ENCODE measurements at places on chromosomes 13 and 19. TPM values are rescaled to one million over a fixed set of nuclear protein-coding genes. Genes with fewer than 3 reads are reported as not detected.
A peak's percentile ranks its signal among the peaks of the same experiment; 100 is the strongest.

DNA sequence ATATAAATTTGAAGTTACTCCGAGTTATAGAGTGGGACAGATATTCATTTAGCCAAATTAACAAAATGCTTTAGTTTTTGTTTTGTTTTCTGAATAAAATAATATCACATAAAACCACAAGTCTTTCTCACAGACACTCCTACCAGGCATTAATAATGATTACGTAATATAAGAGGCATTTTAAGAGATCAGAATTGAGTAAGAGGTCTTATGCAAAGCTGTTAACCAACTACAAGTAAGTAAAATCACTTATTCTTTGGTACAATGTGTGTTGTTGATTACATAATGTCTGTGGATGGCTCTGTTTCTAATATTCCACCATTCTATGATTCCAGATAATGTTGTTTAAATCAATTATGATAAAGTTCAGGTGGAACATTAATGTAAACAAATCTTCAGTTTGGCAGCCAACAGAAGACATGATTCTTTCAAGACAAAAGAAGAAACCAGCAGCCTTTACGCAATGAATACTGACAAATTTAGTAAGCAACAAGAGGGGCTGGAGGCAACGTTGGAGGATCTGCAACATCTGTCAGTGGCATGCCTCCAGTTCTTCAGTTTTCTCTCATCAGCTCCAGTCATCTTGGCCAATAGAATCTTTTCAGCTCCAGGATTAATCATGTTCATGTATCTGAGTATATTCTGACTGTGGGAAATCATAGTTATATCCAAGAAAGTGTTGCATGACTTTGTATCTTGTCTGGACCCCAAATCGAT lies 403.8 kb downstream of the SLITRK5 start:
- DNase-seq, result peak; percentile 87

KLK14 gene
- total RNA-seq, result not detected

DNA sequence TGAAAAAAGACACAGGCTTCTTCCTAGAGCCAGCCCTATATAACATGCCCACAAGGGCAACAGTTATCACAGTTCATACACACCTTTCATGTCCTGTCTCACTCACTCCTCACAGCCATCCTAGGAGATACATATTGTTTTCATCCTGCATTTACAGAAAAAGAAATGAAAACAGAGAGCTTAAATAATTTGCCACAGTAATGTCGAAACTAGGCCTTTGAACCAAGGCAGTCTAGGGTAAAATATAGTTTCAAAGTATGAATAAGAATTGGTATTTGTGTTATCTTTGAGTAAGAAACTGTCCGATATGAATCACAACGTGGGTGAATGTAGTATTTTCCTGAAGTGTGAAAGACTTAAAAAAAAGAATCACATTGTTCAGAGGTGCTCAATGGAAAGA lies 26.8 kb downstream of the CLDN10 start:
- DNase-seq, result no peak

DNA sequence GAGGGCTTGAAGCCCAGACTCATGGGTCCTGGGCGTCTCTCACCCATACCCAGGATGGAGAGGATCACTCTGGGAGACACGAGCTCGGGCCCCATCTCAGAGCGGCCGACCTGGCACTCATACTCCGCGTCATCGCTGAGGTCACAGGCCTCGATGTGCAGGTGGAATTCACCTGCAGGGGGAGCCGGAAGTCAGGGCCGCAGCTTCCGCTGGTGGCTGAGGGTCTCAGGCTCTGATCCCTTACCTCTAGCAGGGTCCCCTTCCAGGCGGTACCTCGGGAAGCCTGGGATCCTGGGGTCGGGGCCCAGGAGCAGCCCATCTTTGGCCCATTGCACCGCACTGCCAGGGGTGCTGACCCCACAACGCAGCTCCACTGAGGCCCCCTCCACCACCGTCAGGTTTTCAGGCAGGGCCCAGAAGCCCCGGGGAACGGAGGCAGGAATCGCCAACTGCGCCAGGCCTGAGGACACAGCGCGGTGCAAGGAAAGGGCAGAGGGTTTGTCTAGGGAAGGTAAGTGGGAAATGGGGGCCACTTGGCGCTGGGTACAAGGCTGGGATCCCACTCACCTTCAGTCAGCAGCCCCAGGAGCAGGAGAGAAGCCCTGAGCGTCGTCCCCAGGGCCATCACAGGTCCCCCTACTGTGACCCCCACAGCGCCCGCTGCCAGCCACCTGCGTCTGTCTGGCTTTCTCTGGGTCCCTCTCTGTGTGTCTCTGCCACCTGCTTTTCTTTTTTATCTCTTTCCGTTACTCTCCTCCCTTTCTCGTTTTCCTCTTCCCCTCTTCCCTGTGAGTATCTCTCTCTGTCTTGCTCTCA lies 883 bp downstream of the NPHS1 start:
- DNase-seq, result no peak

SIGLEC11 gene
- total RNA-seq, result 1.2 TPM

DNA sequence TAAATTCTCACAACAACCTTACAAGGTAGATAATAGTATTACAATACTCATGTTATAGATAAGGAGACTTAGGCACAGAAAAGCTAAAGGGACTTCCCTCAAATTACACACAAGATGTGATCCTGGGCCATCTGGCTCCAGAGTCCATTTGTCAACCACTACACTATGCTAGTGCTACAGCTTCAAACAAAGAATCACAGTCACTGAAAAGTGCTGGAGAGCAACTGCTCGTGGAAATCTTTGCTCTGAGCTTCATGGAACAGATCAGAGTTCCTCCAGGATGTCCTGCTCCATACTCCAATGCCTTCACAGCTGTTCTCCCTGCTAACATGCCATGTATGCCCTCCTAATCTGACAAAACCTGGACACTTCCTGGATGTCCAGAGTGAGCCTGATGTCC lies 271.2 kb downstream of the ENOX1 start:
- DNase-seq, result peak; percentile 63

DNA sequence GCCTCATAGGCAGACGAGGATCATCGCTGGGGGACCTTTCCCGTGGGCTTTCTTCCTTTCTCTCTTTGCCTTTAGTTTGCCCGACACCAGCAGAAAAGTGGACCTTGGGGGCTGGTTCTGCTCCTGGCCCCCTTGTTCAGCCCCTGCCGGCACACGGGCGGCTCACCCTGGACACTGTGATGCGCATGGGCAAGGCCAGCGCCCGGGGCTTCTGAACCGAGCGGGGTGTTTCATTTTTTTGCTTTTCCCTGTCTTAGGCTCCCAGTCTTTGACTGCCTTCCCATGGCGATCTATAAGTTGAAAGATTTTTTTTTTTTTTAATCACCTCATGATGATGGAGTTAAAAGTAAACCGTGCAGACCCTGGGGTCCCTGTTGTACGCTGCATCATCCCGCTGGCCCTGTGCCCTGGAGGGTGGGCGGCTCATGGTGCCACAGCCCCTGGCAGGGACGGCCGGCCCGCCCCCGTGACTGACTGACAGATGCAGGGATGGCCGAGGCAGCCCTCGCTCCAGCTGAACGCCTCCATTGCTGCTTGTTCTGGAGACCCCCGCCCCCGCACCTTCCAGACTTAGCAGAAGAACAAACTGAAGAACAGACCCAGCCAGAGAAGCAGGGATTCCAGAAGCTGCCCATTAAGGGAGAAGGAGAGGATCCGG lies 9.6 kb downstream of the TSSK6 start:
- no peak for DNase-seq

DNA sequence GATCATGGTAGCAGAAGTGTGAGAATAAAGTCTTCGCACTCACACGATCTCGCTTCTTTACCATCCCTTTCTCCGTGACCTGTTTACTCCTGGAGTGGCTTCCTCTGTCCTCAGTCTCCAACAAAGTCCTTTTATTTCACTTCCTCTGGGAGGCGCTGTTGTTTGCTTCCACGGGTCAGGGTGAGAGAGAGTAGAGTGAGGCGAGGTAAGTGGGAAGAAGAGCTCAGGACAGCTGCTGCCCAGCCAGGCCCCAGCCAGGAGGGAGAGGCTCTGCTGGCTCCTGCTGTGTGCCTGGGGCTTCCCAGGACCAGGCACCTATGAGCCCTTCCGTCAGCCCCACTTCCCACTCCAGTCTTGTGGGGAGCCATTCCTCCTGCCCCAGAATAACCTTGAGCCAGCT lies 242.1 kb downstream of the FGF9 start:
- DNase-seq, result no peak

- no peak for DNase-seq
Observed at GRCh38 chr13:101399365-101399764, 16.9 kb downstream of the NALCN start.

COX6B1 gene
- total RNA-seq, result 582 TPM

- peak; percentile 27 for DNase-seq
Observed at GRCh38 chr13:111267205-111267604, 53.2 kb upstream of the TEX29 start.

GRCh38 chr19:45508417-45508860 lies 1.2 kb downstream of the VASP start:
- DNase-seq, result peak; percentile 66

C3 gene
- 10.2 TPM for total RNA-seq

- peak; percentile 87 for DNase-seq
Observed at GRCh38 chr19:46404753-46405468, 8.5 kb downstream of the CCDC8 start.

DNA sequence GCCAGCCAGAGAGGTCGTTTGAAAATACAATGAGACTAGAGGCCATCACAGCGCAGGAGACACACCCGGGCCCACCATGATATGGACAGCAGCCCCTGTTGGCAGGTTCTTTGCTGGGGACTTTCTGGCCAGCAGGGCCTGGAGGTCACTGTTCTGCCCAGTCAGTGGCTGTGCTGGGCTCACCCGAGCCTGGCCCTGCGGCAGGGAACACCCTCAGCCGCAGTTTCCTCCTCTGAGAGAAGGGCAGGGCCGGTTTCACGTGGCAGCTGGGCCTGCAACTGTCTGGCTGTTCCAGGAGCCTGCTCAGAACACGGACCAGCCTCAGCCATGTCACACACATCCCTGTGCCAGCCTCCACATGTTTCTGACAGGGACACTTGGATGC lies 39.4 kb downstream of the ADPRHL1 start:
- DNase-seq, result peak; percentile 49

NLRP12 gene
- 0.22 TPM for total RNA-seq

DNA sequence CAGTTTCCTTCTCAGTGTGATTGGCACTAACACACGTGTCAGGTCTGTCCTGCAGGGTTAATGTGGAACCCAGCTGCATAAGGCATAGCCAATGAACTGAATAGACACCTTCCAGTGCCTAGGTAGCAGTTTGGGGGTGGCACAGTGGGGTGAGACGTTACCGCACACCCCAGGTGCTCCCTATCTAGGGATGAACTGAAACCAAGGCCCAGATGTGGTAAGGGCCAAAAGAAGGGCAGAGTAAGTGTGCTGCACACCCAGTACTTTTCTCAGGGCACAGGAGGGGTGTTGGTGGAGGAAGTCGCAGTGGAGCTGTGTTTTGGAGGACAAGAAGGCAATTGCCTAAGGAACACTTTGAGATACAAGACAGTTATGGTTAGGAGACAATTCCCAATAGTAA lies 317.9 kb upstream of the TSHZ3 start:
- DNase-seq, result no peak

- peak; percentile 99 for DNase-seq
Observed at GRCh38 chr19:12681074-12681987, at the start of gene DHPS. DHPS (minus strand) TSS chr19:12681880; CDS start chr19:12681766, 114 bp downstream.

- DNase-seq, result no peak
Observed at GRCh38 chr13:112785483-112785856, 95.6 kb downstream of the ATP11A start.

DNA sequence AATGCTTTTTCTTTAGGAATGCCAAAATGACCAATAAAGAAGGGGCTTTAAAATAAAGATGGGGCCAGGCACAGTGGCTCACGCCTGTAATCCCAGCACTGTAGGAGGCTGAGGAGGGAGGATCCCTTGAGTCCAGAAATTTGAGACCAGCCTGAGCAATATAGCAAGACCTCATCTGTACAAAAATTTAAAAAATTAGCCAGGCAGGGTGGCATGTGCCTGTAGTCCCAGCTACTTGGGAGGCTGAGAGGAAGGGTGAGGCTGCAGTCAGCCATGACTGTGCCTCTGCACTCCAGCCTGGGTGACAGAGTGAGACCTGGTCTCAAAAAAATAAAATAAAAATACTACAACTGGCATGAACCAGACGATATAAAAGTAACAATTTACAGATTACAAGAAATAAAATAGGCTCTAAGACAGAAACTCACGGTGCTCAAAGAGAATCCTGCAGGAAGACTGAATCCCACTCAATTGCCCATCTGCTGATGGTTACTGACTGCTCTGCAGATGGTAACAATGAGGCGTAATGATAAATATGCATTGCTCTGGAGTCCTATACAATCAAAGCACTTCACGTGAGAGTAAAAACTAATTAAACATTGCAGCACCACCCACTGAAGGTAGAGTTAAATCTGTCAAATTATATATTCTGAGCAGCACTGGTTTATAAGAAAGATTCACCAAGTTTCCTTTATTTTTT lies 93.2 kb downstream of the LHFPL6 start:
- DNase-seq, result no peak

DNA sequence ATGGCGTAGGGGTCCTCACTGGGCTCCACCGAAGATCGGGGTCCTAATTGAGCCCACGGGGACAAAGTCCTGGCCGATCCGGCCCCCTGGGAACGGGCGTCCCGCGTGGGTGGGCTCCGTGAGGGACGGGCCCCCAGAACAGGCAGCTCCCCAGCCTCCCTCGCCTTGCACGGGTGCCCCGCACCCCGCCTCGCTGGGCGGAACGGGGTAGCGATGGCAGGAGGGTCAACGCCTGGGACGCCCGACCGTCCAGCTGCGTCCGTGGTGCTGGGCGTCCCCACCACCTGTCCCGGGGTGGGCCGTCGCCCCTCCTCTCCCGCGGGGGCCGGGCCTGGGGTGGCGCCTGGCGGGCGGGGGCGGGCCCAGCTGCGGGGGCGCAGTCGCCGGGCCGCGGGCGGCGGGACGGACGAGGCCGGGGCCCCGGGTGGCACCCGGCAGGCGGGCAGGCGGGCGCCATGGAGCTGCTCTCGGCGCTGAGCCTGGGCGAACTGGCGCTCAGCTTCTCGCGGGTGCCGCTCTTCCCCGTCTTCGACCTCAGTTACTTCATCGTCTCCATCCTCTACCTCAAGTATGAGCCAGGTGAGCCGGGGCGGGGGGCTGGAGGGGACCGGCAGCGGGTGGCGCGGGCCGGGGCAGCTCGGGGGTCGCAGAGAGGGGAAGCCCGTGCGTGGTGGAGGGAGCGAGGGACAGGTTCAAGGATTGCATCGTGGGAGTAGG lies at the start of gene TMEM38A:
TMEM38A (plus strand) TSS at position 377 of the 717 bp plus-strand sequence; CDS start at position 456, 79 bp downstream.
- DNase-seq, result peak; percentile 76

- DNase-seq, result no peak
Observed at GRCh38 chr19:28012361-28012760, 1200.6 kb downstream of the UQCRFS1 start.

GRCh38 chr13:80906860-80907259 lies 565.9 kb upstream of the SPRY2 start:
- DNase-seq, result no peak

GRCh38 chr19:8696993-8697392 lies 1.6 kb downstream of the ACTL9 start:
- no peak for DNase-seq
